Karpas-422 (cell line): ENCODE measurements at places on chromosomes 11 and 22. TPM values are rescaled to one million over a fixed set of nuclear protein-coding genes. Genes with fewer than 3 reads are reported as not detected.

- no peak overlapping the region for H3K4me3 ChIP-seq
- no peaks in the 10 kb centered on the region for H3K27me3 ChIP-seq
- H3K4me1 ChIP-seq, result peaks cover 9% of the 10 kb centered on the region
Measured at GRCh38 chr11:117528097-117528721, 200.6 kb downstream of the CEP164 start.

DNA sequence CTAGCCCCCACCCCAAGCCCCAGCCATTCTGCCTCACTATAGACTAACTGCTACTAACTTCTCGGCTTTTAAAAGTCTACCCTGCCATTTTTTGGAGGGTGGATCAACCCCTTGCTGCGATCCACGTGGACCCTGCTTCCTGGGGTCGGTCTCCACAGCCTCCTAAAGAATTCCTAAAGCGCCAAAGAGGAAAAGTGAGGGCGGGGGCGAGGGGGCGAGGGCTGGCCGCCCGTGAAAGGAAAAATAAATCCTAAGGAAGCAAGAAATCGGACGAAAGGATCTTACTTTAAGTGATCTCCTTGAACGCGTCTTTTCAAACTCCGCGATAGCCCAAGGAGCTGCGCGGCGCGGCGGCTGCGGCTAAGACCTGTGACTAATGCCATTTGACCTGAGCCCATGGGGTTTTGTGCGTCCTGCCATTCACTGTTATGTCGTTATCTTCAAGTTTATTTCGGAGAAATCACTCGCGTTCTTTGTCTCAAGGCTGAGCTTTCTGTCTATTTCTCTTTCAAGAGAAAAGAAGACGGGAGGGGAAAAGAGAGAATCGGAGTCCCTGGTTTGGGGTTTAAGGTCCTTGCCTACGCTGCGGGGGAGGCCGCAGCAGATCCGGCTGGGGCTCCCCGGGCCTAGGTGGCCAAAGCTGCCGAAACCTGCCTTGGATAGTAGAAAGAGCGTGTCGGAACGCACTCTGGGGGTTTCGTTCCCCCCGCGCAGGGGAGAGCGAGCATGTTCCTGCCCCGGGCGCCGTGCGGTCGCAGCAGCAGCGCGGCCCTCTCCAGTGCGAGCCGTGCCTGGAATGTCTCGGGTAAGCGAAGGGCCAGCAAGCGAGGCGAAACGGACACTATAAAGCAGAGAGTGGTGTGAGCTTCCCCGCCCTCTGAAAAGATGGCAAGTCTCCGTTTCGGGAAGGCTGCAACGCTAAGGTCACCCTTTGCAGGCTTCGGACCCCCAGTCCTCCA, 2.8 kb upstream of the DBX1 start:
- no peaks in the 10 kb centered on the region for H3K27me3 ChIP-seq
- H3K4me1 ChIP-seq, result no peaks in the 10 kb centered on the region
- H3K27ac ChIP-seq, result no peak overlapping the region
- no peak overlapping the region for H3K4me3 ChIP-seq
- H3K36me3 ChIP-seq, result no peaks in the 10 kb centered on the region

- peaks cover 10% of the 10 kb centered on the region for H3K4me1 ChIP-seq
- no peaks in the 10 kb centered on the region for H3K27me3 ChIP-seq
- H3K27ac ChIP-seq, result no peak overlapping the region
- H3K36me3 ChIP-seq, result peaks cover 87% of the 10 kb centered on the region
- no peak for DNase-seq
Measured at GRCh38 chr11:94454301-94454700, 39.3 kb downstream of the MRE11 start.

- no peak overlapping the region for H3K4me3 ChIP-seq
- no peak overlapping the region for H3K27ac ChIP-seq
- no peaks in the 10 kb centered on the region for H3K27me3 ChIP-seq
- 0 out of 2 replicates have a peak, but pooled peaks cover 6% of the 10 kb centered on the region for H3K36me3 ChIP-seq
- H3K4me1 ChIP-seq, result peaks cover 18% of the 10 kb centered on the region
Measured at GRCh38 chr22:24409707-24410106, 17.7 kb upstream of the ADORA2A start.

- no peak for DNase-seq
- H3K36me3 ChIP-seq, result no peaks in the 10 kb centered on the region
- H3K27ac ChIP-seq, result no peak overlapping the region
- H3K4me1 ChIP-seq, result no peaks in the 10 kb centered on the region
Measured at GRCh38 chr11:45756384-45757010, 48.5 kb upstream of the SLC35C1 start.

DNA sequence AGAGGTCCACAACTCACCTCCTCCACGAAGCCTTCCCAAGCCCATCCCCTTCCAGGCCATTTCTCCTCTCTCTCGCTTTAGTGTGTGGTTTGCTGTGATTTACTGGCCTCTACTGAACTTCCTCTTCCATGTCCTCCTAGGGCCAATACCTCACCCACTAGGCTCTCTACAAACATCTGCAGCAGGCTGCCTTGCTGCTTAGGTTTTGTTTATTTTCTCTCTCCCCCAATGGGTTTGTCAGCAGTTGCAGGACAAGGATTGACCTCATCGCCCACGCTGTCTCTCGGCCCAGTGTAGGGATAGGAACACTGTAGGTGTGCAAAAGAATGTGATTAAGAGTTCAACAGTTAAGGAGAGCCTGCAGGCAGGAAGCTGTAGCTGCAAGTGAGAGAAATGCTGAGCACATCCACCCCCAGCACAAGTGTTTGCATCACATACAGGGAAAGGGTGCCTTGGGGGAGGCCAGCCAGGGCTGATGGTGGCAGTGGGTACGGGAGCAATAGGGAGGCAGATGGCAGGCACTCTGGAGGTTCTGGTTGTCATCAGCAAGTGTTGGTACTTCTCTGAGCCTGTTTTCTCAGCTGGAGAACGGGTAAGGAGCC, 1.4 kb downstream of the PC start:
- no peaks in the 10 kb centered on the region for H3K36me3 ChIP-seq
- no peaks in the 10 kb centered on the region for H3K4me1 ChIP-seq
- no peak for DNase-seq
- H3K4me3 ChIP-seq, result no peak overlapping the region
- no peaks in the 10 kb centered on the region for H3K27me3 ChIP-seq
- no peak overlapping the region for H3K27ac ChIP-seq

DNA sequence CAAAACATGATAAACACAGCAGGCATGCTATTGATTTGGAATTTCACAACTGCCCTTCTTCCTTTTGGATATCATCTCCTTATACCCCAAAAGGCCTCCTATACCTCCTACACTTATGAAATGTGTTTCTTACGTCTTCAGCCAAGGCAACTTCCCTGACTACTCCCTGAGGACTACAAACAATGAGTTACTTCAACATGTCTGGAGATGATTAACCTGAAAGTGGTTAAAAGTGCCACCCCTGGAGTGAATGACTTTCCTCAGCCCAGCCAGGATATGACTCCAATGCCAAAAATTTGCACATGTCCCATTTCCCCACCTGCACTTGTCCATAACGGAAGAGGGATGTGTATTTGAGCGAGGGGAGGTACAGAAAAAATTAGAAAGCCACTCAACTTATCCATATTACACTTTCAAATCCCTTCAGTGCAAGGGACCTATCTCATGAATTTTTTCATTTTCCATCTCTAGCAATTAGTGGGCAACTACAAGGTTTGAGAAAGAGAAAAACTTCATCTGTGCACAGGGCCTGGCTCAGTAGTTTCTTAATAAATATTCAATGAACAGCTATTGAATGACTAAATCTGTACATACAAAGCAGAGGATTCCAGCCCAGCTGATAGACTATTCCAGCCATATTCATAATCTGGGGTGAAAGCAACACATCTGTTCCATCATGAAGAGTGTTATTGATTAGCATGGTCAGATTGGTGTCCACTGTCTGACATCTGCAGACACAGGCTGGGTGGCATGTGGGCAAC, 36.8 kb downstream of the KIRREL3 start:
- no peaks in the 10 kb centered on the region for H3K27me3 ChIP-seq
- H3K36me3 ChIP-seq, result no peaks in the 10 kb centered on the region
- H3K4me1 ChIP-seq, result no peaks in the 10 kb centered on the region
- no peak for DNase-seq
- no peak overlapping the region for H3K4me3 ChIP-seq

DNA sequence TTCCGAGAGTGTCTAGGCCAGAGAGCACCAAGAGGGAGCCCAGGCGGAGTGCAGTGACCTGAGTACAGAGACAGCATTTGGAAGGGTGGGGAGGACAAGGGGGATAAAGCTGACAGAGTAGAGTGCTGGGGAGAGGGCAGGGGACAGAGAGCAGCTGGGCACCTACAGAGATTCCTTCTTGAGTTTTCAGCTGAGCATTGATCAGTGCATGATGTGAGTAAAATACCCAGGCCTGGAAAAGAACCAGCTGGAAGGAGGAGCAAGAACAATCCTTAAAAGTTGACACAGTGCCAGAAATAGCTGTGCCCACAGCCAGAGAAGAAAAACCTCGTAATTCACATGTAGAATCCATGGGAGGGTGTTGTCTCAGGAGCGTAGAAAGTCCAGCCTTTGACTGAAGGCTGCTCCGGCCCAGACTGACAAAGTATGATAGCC, 33.9 kb upstream of the PANX2 start:
- DNase-seq, result no peak
- no peaks in the 10 kb centered on the region for H3K4me1 ChIP-seq
- H3K4me3 ChIP-seq, result no peak overlapping the region
- no peaks in the 10 kb centered on the region for H3K36me3 ChIP-seq
- H3K27me3 ChIP-seq, result no peaks in the 10 kb centered on the region

DNA sequence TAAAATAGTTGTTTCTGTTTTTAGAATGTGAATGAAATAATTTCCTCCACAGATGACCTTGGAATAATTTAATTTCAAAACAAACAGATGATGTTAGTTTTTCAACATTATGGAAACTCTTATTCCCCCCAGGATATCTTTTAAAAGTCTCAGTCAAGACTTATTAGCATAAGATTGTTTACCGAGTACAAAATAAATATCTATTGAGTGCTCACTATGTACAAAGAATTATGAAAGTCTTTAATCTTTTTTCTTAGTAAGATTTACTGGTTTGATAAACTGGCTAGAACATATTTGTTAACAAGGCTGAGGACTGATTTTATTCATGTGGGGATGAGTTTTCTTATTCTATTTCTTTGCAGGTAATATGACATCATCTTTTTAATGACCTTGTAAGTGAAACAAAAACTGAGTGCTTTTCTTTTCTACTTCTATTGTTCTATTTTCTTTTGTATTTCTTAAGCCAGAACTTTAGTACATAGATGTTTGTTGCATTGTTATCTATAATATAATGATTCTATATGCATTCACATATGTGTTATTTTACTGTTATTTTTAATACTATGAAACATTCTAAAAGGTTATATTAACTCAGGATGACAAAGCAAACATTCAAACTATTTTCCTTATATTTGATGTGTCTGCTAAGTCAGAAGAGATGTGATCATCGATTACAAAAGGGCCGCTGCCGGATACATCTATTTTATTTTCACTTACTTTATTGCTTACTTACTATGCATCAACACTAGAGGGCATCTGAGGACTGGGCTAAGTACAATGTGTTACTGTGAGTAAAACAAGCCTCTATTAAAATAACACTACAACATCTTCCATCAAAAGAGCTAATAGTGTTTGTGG, 111.0 kb upstream of the ARHGAP42 start:
- no peaks in the 10 kb centered on the region for H3K4me1 ChIP-seq
- H3K27ac ChIP-seq, result no peak overlapping the region
- peak; percentile 90 for DNase-seq
- no peaks in the 10 kb centered on the region for H3K27me3 ChIP-seq

DNA sequence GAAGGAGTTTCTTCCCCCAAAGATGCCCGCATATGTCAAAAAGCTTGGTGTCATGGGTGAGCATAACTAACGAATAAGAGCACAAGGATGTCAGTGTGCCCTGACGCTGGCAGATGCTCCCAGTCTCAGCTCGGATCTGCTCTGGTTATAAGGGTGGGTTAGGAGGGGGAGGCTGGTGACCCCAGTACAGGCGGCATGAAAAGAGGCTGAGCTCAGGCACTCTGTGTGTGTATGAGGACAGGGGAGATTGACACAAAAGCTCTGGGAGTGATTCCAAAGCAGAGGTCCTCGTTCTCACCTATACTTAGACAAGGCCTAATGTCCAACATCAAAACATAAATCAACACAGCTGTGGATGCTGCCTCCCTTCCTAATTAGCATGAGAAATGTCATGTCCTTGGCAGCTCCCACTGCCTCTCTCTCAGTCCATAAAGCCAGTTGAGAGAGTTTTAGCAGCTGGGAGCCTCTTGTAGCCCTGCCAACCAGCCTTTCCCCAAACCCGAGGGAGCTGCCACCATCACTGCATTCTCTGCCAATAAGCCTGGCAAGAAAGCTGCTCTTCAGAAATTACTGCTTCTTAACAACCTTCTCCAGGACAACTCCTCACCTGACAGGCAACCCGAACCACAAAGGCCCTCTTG, 59.8 kb downstream of the SC5D start:
- no peak for DNase-seq
- H3K4me1 ChIP-seq, result no peaks in the 10 kb centered on the region

- no peak for DNase-seq
- no peak overlapping the region for H3K4me3 ChIP-seq
- H3K4me1 ChIP-seq, result peaks cover 9% of the 10 kb centered on the region
- H3K27ac ChIP-seq, result no peak overlapping the region
Measured at GRCh38 chr22:27892064-27892463, 27.0 kb downstream of the PITPNB start.

GRCh38 chr11:36010010-36010740, 66.3 kb downstream of the LDLRAD3 start:
- no peak for DNase-seq
- no peaks in the 10 kb centered on the region for H3K27me3 ChIP-seq
- H3K4me1 ChIP-seq, result no peaks in the 10 kb centered on the region
- no peaks in the 10 kb centered on the region for H3K36me3 ChIP-seq

GRCh38 chr11:95138448-95138847, 48.8 kb downstream of the ENDOD1 start:
- peak; percentile 85 for DNase-seq
- peaks cover 12% of the 10 kb centered on the region for H3K4me1 ChIP-seq
- H3K27ac ChIP-seq, result no peak overlapping the region

The SPCS2 gene
- total RNA-seq, result 33.2 and 91.5 TPM in 2 replicates

The C22orf31 gene
- not detected in 2 replicates for total RNA-seq

The ANO9 gene
- total RNA-seq, result 1.4 and 2.2 TPM in 2 replicates

The LDHAL6A gene
- not detected in 2 replicates for total RNA-seq

The CCDC117 gene
- 17.4 and 26.1 TPM in 2 replicates for total RNA-seq
